ENCODE measurements at places on chromosomes 13 and 19. TPM values are rescaled to one million over a fixed set of nuclear protein-coding genes. Genes with fewer than 3 reads are reported as not detected.

Gene CPT1C
- total RNA-seq: 0.69 TPM

Gene ZNF649
- total RNA-seq: 8.6 TPM

Gene ZNF723
- total RNA-seq: not detected

Gene ARHGAP33
- 29.8 TPM for total RNA-seq

Gene TEX29
- 0.50 TPM for total RNA-seq

Gene ONECUT3
- total RNA-seq: not detected

Gene WDR87
- not detected for total RNA-seq

Gene CYP4F3
- total RNA-seq: 0.16 TPM

Gene POLR1D
- total RNA-seq: 198 TPM

DNA sequence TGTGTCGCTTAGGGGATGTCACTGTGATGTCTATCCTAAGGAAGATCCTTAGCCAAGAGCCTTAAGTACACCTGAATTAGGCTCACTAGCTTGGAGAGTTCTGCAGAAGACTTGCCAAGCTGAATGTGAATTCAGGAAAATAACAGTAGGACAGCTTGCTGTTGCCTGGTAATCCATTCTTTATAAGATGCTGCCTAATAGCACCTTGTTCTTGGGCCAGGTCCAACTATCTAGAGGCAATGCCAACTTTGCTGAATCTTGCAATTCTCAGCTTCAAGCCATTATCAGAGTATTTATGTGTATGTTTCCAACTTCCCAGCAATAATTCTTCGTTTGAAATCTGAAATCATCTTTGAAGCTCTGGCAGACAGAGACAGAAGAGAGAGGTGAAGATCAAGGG, 102.8 kb downstream of the PCDH17 start:
- H3K4me1 ChIP-seq: no peaks in the 10 kb centered on the region
- no peaks in the 10 kb centered on the region for H3K36me3 ChIP-seq
- no peak overlapping the region for H3K4me3 ChIP-seq
- H3K27ac ChIP-seq: no peak overlapping the region
- DNase-seq: no peak

DNA sequence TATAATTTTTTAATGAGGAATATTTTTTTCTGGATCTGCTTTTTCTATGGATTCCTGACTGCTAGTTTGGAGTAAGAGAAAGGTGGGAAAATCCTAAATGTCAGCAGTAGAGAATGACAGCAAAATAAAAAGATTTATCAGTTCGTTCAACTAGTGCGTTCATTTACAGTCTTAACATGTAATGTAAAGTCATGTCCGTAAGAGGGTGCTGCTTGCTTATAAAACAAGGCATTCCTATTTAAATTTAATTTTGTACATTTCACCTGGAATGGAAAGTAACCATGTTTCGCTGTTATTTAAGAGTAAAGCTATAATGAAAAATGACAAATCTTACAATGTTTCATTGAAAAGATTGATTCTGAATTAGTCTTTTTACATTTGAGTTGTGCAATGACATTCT, 76.6 kb downstream of the ZMYM2 start:
- H3K4me3 ChIP-seq: no peak overlapping the region
- no peaks in the 10 kb centered on the region for H3K27me3 ChIP-seq
- peaks cover 72% of the 10 kb centered on the region for H3K36me3 ChIP-seq
- DNase-seq: no peak

- H3K4me1 ChIP-seq: no peaks in the 10 kb centered on the region
- no peaks in the 10 kb centered on the region for H3K27me3 ChIP-seq
- no peak for DNase-seq
- no peak overlapping the region for H3K27ac ChIP-seq
Observed at GRCh38 chr13:112831801-112832200, 137.2 kb upstream of the MCF2L start.

DNA sequence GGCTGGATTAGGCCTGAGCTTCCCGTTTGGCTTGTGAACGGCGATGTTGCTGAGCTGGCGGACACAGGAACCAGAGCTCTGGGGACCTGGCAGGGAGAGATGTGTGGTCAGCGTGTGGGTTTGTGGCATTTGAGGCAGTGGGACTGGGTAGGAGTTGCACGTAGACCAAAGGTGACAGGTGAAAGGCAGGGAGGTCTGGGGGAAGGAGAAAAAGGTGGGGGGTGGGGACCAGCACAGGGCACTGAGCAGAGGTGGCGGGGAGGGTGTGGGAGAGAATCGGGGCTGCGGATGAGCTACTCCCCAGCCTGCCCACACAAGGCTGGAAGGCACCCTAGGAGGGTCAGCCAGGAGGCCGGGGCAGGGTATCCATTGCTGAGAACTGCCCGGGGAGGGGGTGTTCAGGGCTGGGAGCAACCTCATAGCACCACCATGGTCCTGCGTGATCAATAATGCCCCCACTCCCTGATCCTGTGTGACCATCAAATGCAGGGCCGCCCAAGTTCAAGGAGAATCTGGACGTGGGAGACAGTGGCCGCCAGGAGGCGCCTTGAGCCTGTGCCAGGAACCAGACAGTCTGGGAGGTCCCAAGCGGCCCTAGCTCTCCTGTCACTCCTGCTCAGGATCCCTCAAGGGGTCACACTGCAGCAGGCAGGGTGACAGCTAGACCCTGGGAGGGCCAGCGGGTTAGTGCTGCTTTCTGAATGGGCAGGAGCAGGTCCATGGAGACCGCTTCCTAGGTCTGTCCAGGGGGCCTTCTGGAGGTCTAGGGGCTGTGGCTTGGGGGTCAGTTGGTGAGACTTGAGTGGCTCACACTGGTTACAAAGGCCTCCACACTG, 12.8 kb upstream of the SELENOW start:
- H3K27me3 ChIP-seq: no peaks in the 10 kb centered on the region
- H3K4me3 ChIP-seq: no peak overlapping the region
- no peaks in the 10 kb centered on the region for H3K36me3 ChIP-seq
- H3K27ac ChIP-seq: no peak overlapping the region

GRCh38 chr13:50401049-50401505, 385.8 kb downstream of the KCNRG start:
- no peaks in the 10 kb centered on the region for H3K4me1 ChIP-seq
- no peaks in the 10 kb centered on the region for H3K27me3 ChIP-seq
- H3K36me3 ChIP-seq: no peaks in the 10 kb centered on the region
- no peak overlapping the region for H3K27ac ChIP-seq

DNA sequence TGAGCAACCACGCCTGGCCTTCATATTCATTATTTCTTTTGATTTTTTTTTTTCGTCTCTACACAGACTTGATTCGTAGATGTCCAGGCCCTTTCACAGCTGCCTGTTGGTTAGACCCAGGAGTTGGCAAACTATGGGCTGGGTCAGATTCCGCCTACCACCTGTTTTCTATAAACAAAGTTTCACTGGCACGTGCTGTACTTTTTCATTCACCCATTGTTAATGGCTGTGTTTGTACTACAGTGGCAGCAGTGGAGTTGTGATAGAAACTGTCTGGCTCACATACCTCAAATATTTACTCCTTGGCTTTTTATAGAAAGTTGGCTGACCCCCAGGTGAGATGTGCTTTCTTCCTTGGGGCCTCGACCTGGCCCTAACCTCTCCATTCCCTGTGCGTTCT, 72.9 kb upstream of the TEX29 start:
- peaks cover 4% of the 10 kb centered on the region for H3K4me1 ChIP-seq
- H3K27me3 ChIP-seq: no peaks in the 10 kb centered on the region
- H3K36me3 ChIP-seq: peaks cover 56% of the 10 kb centered on the region
- no peak overlapping the region for H3K4me3 ChIP-seq
- H3K27ac ChIP-seq: no peak overlapping the region

GRCh38 chr19:2869618-2870017, 2.5 kb downstream of the ZNF556 start:
- H3K4me3 ChIP-seq: no peak overlapping the region
- H3K27me3 ChIP-seq: peaks cover 2% of the 10 kb centered on the region
- no peak overlapping the region for H3K27ac ChIP-seq
- DNase-seq: no peak
- no peaks in the 10 kb centered on the region for H3K36me3 ChIP-seq

GRCh38 chr19:35034588-35035382, 4.5 kb downstream of the SCN1B start:
- peaks cover 4% of the 10 kb centered on the region for H3K4me1 ChIP-seq
- no peaks in the 10 kb centered on the region for H3K36me3 ChIP-seq
- peaks cover 16% of the 10 kb centered on the region for H3K27me3 ChIP-seq
- DNase-seq: no peak
- no peak overlapping the region for H3K4me3 ChIP-seq

DNA sequence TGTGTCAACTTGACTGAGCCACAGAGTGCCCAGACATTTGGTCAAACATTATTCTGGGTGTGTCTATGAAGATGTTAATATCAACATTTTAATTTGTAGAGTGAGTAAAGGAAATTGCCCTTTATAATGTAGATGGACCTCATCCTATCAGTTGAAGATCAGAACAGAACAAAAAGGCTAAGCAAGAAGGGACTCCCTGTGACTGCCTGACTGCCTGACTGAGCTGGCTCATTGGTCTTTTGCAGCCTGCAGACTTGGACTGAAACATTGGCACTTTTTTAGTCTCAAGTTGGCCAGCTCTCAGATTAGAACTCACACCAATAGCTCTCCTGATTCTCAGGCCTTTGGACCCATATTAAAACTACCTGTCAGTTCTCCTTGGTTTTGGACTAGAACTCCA, 600.4 kb upstream of the SLITRK6 start:
- H3K36me3 ChIP-seq: no peaks in the 10 kb centered on the region
- H3K27me3 ChIP-seq: no peaks in the 10 kb centered on the region
- no peak overlapping the region for H3K4me3 ChIP-seq
- H3K4me1 ChIP-seq: no peaks in the 10 kb centered on the region
- DNase-seq: no peak
- no peak overlapping the region for H3K27ac ChIP-seq

GRCh38 chr13:75443356-75443958, 38.5 kb downstream of the TBC1D4 start:
- no peak overlapping the region for H3K4me3 ChIP-seq
- H3K4me1 ChIP-seq: no peaks in the 10 kb centered on the region
- peaks cover 6% of the 10 kb centered on the region for H3K27me3 ChIP-seq
- no peak overlapping the region for H3K27ac ChIP-seq
- DNase-seq: no peak

DNA sequence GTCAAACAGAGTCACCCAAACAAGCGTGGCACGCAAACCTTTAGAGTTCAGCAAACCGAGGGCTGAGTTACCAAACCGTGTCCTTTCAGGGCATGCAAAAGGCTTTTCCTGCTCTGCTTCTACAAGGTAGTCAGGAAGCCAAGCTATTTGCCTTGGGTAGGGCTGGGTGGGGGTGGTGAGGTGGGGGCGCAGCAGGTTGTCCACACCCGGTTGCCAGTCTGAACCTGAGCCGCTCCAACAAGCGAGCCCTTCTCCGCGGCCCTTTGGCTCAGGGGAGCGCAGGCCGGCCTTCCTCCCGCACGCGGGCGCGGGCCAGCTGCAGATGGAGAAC, 347 bp upstream of the CLDN10 start:
- DNase-seq: no peak
- no peak overlapping the region for H3K27ac ChIP-seq
- no peaks in the 10 kb centered on the region for H3K36me3 ChIP-seq
- H3K27me3 ChIP-seq: peaks cover 52% of the 10 kb centered on the region
- peaks cover 15% of the 10 kb centered on the region for H3K4me1 ChIP-seq

DNA sequence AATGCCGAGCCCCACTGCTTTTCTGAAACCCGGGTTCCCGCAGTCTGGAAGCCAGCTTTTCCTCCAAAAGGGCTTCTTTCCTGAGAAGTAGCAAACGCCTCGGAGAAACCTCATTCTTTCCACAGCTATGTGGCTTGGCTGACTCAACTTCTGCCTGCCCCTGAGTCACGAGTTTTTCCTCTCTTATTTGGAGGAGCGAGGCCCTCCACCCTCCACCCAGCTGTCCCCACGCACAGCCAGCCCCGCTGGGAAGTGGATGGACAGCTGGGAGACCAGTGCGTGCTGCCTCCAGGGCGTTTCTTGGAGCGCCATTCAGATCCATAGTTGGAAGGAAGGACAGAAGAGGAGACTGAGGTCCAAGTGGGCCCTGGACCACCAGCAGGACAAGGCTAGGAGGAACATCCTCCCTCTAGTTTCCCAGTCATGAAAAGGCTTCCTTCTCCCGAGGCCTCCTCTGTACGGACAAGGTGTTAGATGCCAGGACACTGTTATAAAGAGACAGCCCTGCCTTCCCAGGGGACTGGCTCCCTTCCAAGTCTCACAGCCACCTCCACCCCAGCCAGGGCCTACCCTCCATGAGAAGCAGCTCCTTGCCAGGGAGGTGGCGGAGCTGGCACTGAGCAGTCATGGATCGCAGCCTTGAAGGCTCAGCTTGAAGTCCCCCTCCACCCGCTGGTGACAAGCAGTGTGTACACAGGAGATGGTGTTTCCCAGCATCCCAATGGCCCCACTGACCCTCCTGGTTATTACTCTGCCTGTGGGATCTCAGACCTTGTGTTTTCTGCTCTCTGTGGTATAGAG, 2.5 kb upstream of the PLEKHF1 start:
- H3K36me3 ChIP-seq: peaks cover 18% of the 10 kb centered on the region
- H3K27me3 ChIP-seq: no peaks in the 10 kb centered on the region
- peak overlapping the region; percentile 86 for H3K27ac ChIP-seq
- H3K4me3 ChIP-seq: no peak overlapping the region

DNA sequence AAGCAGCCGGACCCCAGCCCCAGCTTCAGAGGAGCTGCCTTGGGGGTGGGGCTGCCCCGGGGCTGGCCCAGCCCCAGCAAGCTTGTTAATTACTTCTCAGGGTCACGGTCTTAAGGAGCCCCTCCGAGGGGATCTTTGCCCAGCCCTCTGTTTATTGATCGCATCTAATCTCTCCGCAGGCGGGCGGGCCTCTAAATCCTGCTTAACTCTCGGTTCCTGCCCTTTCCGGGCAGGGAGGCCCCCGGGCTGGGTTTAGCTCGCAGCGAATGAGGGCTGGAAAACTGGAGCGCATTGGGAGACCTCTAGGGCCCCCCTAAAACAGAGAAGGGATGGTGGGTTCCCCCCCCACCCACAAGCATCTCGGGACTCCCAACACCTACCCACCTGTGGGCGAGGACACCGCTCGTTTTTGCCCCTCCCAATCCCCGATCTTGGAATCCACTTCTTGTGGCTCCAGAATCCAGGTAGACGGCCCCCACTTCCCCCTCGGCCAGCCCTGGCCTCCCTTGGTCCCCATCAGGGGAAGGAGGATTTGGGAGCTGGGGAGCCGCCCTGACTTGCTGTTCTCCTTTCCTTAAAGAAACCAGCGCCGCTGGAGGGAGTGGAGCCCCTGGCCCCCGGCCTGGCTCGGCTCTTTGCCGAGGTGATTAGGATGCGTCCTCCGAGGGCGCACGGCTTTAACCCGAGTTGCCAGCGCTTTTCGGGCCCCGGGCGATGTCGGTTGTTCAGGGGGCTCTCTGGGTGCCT, 59.5 kb upstream of the ADGRL1 start:
- no peaks in the 10 kb centered on the region for H3K27me3 ChIP-seq
- no peak overlapping the region for H3K4me3 ChIP-seq
- H3K27ac ChIP-seq: no peak overlapping the region
- H3K36me3 ChIP-seq: no peaks in the 10 kb centered on the region
- H3K4me1 ChIP-seq: no peaks in the 10 kb centered on the region
- no peak for DNase-seq

GRCh38 chr19:6769006-6769619, 1.9 kb upstream of the SH2D3A start:
- peaks cover 6% of the 10 kb centered on the region for H3K36me3 ChIP-seq
- peaks cover 40% of the 10 kb centered on the region for H3K4me1 ChIP-seq
- no peak overlapping the region for H3K4me3 ChIP-seq
- no peak for DNase-seq

DNA sequence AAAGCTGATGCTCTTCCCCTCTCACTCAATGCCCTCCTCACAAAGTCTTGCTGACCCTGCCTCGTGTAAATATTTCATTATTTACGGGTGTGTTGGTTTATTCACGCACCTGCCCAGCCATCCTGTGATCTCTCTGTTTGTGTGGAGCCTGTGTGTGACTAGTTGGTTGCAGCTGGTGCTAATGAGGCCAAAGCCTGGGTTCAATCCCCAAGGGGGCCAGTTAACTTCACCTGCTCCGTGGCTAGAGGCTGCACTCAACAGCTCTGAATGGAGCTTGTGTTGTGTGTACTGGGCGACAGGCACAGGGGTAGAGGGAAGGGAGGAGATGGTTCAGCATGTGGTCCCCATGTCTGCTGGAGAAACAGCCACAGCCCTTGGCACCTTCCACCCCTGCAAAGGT, 109.5 kb downstream of the DNAJC15 start:
- peaks cover 5% of the 10 kb centered on the region for H3K4me1 ChIP-seq
- H3K27me3 ChIP-seq: peaks cover 7% of the 10 kb centered on the region
- H3K36me3 ChIP-seq: no peaks in the 10 kb centered on the region
